ENCODE measurements at places on chromosomes 7 and 10.

DNA sequence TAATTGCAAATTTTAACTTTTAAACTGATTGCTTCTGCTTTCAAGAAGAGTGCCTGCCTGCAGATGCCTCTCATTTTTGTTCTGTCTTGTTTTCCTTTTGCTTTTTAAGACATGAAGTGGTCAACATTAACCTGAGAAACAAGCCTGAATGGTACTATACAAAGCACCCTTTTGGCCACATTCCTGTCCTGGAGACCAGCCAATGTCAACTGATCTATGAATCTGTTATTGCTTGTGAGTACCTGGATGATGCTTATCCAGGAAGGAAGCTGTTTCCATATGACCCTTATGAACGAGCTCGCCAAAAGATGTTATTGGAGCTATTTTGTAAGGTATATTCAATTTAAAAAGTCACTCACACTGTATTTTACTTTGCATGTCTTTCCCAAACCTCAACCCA, 8.8 kb downstream of the GSTO2 start:
- DNase-seq, result no peak

- DNase-seq, result no peak
These were observed 167.6 kb downstream of the ANK3 start for GRCh38 chr10:60222047-60222446.

DNA sequence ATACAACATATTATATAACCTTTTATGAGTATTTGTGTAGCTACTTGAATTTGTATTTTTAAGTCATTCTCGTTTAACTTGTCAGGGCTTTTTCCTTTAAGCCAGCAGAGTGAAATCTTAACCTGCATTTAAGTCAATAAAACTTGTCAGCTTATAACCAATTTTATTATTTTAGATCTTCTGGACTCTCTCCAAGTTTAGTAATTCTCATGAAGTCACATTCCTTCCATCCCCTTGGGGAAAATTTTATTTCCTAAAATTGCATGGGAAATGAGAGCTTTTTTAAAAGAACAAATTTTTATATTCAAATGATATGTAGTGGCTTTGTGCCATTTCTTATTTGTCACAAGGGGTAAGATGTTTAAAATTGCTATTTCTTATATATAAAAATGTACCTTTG, 74.0 kb downstream of the SEPTIN7 start:
- DNase-seq, result no peak

DNA sequence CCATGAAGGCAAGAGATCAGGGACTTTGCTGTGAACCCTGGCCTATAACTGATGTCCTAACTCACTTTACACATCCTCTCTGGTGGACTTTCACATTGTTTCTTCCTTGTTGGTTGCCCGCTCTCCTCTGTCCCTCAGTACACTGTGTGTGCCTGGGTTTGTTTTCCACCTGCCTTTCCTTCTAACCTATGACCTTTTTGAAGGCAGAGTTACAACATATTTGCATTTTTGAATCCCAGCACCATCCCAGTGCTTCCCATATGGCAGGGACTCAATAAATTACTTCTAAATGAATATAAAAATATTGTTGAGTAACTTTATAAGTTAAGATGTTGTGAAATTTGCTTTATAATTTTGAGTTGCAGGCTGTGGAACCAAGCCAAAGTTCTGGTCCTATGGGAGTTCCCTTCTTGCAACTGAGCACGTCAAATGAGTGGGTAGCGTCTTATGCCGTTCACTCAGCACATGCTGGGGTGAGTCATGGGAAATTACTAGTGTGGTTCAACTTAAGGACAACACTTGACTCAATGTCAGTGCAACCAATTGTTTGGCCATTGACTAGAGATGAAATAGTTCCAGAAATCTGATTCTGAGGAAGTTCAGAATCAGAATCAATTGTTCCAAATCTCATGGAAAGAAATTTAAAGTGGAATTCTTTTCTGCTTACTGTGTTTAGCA, 250.9 kb downstream of the TWIST1 start:
- no peak for DNase-seq

GRCh38 chr10:72625276-72625607, 637 bp downstream of the MICU1 start:
- no peak for DNase-seq

DNA sequence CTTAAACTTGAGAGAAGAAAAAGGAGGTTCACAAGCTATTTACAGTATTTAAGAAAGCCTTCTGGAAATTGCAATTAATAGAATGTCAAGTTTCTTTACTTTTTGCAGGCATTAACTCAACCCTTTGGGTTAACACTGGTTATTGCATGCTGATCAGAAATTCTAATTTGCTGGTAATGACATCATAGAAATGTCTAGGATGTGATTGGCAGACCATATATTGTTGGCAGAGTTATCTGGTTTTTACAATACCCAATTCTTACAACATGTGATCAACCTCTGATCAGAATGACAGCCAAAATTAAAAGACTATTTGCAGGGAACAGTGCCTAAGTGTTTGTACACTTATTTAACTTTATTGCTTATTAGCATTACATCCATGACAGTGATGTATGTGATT, 1.6 kb upstream of the CASD1 start:
- no peak for DNase-seq

GRCh38 chr7:25029075-25029474, 49.1 kb upstream of the OSBPL3 start:
- no peak for DNase-seq

All from NCI-H524 treated with DMSO at 0.1 percent for 48 hours (cell line).